Bronchus fibroblast of lung (primary cell): ENCODE measurements at places on chromosomes 4 and X. TPM values are rescaled to one million over a fixed set of nuclear protein-coding genes. Genes with fewer than 3 reads are reported as not detected.

The TKTL1 gene
- total RNA-seq = not detected in 2 replicates

The RHOXF1 gene
- not detected in 2 replicates for total RNA-seq

The CCNB3 gene
- under 0.01 TPM in 2 replicates for total RNA-seq

The CDKL2 gene
- total RNA-seq = 0.45 and 0.84 TPM in 2 replicates

The RBM46 gene
- total RNA-seq = not detected in 2 replicates
